Neural cell (in vitro differentiated cells): ENCODE measurements at places on chromosomes 6 and 20. TPM values are rescaled to one million over a fixed set of nuclear protein-coding genes. Genes with fewer than 3 reads are reported as not detected.

The EDN3 gene
- polyA plus RNA-seq, result 0.50 TPM in 1 of 2 replicates, not detected in the other

The HLA-DPB1 gene
- polyA plus RNA-seq, result 2.3 TPM in 1 of 2 replicates, not detected in the other

The AAR2 gene
- 25.4 and 28.1 TPM in 2 replicates for polyA plus RNA-seq

The KIF25 gene
- not detected in 2 replicates for polyA plus RNA-seq

The DLK2 gene
- 17.2 and 19.8 TPM in 2 replicates for polyA plus RNA-seq

The TREML1 gene
- not detected in 2 replicates for polyA plus RNA-seq

The CALHM6 gene
- 12.0 and 13.9 TPM in 2 replicates for polyA plus RNA-seq

The RFX6 gene
- not detected in 2 replicates for polyA plus RNA-seq

The DAAM2 gene
- 0.62 and 1.2 TPM in 2 replicates for polyA plus RNA-seq

The ACTL10 gene
- polyA plus RNA-seq, result not detected in 2 replicates

The SLC22A23 gene
- polyA plus RNA-seq, result 8.4 and 8.8 TPM in 2 replicates

The FAM83B gene
- polyA plus RNA-seq, result not detected in 2 replicates

The PRR18 gene
- polyA plus RNA-seq, result not detected in 2 replicates

The MYB gene
- 2.9 and 4.0 TPM in 2 replicates for polyA plus RNA-seq

The TINAG gene
- 1.1 TPM in 1 of 2 replicates, not detected in the other for polyA plus RNA-seq

The HLA-G gene
- polyA plus RNA-seq, result not detected in 2 replicates

The LRRN4 gene
- 0.14 and 0.26 TPM in 2 replicates for polyA plus RNA-seq

The CITED2 gene
- 38.1 and 41.9 TPM in 2 replicates for polyA plus RNA-seq

The SLC32A1 gene
- 36.2 and 40.0 TPM in 2 replicates for polyA plus RNA-seq

The HLA-DRB5 gene
- not detected in 2 replicates for polyA plus RNA-seq

The CNR1 gene
- polyA plus RNA-seq, result 493 and 512 TPM in 2 replicates

The FAM217A gene
- not detected in 2 replicates for polyA plus RNA-seq

The CHRNA4 gene
- polyA plus RNA-seq, result 6.8 and 10.5 TPM in 2 replicates

The HRH3 gene
- 1.7 and 2.8 TPM in 2 replicates for polyA plus RNA-seq

The PRICKLE4 gene
- polyA plus RNA-seq, result 1.3 TPM in 1 of 2 replicates, not detected in the other

The SLC17A1 gene
- not detected in 2 replicates for polyA plus RNA-seq

The PAK5 gene
- polyA plus RNA-seq, result 47.0 and 48.3 TPM in 2 replicates

The KCNB1 gene
- 3.6 and 4.4 TPM in 2 replicates for polyA plus RNA-seq

The MUC21 gene
- not detected in 2 replicates for polyA plus RNA-seq

The VWA7 gene
- polyA plus RNA-seq, result 5.3 and 5.7 TPM in 2 replicates

The ZBP1 gene
- polyA plus RNA-seq, result not detected in 2 replicates

The AHCY gene
- 37.1 and 47.8 TPM in 2 replicates for polyA plus RNA-seq

The OPN5 gene
- polyA plus RNA-seq, result 0.10 and 0.44 TPM in 2 replicates

The COL11A2 gene
- 9.8 and 20.2 TPM in 2 replicates for polyA plus RNA-seq

The PRPH2 gene
- polyA plus RNA-seq, result not detected in 2 replicates

The MACROD2 gene
- 20.5 and 23.2 TPM in 2 replicates for polyA plus RNA-seq

The HLA-DQB2 gene
- polyA plus RNA-seq, result not detected in 2 replicates

The HFE gene
- polyA plus RNA-seq, result not detected in 2 replicates

The CD93 gene
- polyA plus RNA-seq, result not detected in 2 replicates
